ENCODE measurements at places on chromosomes 11 and 22. TPM values are rescaled to one million over a fixed set of nuclear protein-coding genes. Genes with fewer than 3 reads are reported as not detected.

The MS4A4A gene
- polyA plus RNA-seq: 5.1 TPM

The OR8D1 gene
- not detected for polyA plus RNA-seq

The CSNK2A3 gene
- polyA plus RNA-seq: 0.43 TPM

The OR8A1 gene
- not detected for polyA plus RNA-seq

The CHRM4 gene
- 0.20 TPM for polyA plus RNA-seq

The CASP1 gene
- 6.6 TPM for polyA plus RNA-seq

The APOL4 gene
- polyA plus RNA-seq: 3.8 TPM

The ZNF408 gene
- polyA plus RNA-seq: 5.9 TPM

The NCAM1 gene
- 87.9 TPM for polyA plus RNA-seq

The UPK3A gene
- polyA plus RNA-seq: not detected

The OR52W1 gene
- not detected for polyA plus RNA-seq

The MMP13 gene
- not detected for polyA plus RNA-seq

The OVCH2 gene
- polyA plus RNA-seq: not detected

The ELFN2 gene
- polyA plus RNA-seq: 0.05 TPM

The KDM4E gene
- polyA plus RNA-seq: not detected

The OLFML1 gene
- polyA plus RNA-seq: 6.9 TPM

The KDELR3 gene
- polyA plus RNA-seq: 7.9 TPM

The GVQW3 gene
- polyA plus RNA-seq: 0.77 TPM

The YAP1 gene
- 32.0 TPM for polyA plus RNA-seq

The HTR3B gene
- not detected for polyA plus RNA-seq

The OR8G5 gene
- not detected for polyA plus RNA-seq

The LRRC74B gene
- polyA plus RNA-seq: not detected
